ENCODE measurements at places on chromosomes 3 and 15. TPM values are rescaled to one million over a fixed set of nuclear protein-coding genes. Genes with fewer than 3 reads are reported as not detected.

The C15orf62 gene
- total RNA-seq = 0.56 TPM

The TMEM207 gene
- total RNA-seq = not detected

The SEMA3B gene
- 4.8 TPM for total RNA-seq

DNA sequence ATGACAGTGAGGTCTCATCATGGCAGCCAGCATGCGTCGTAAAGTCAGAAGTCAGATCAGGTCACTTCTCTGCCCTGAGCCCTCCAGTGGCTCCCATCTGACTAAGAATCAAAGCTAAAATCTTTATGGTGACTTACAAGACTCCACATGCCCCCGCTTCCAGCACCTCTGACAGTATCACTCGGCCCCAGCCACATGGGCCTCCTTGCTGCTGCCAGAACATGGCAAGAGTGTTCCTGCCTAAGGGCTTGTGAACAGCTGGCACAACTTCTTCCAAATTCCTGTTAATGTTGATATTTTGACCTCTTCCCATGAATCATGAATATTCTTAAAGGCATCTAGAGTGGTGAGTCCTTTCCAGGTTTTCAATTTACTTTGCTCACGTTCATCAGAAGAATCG lies 20.5 kb downstream of the POLR2M start:
- no peaks in the 10 kb centered on the region for H3K27me3 ChIP-seq
- no peaks in the 10 kb centered on the region for H3K4me1 ChIP-seq
- no peaks in the 10 kb centered on the region for H3K36me3 ChIP-seq

DNA sequence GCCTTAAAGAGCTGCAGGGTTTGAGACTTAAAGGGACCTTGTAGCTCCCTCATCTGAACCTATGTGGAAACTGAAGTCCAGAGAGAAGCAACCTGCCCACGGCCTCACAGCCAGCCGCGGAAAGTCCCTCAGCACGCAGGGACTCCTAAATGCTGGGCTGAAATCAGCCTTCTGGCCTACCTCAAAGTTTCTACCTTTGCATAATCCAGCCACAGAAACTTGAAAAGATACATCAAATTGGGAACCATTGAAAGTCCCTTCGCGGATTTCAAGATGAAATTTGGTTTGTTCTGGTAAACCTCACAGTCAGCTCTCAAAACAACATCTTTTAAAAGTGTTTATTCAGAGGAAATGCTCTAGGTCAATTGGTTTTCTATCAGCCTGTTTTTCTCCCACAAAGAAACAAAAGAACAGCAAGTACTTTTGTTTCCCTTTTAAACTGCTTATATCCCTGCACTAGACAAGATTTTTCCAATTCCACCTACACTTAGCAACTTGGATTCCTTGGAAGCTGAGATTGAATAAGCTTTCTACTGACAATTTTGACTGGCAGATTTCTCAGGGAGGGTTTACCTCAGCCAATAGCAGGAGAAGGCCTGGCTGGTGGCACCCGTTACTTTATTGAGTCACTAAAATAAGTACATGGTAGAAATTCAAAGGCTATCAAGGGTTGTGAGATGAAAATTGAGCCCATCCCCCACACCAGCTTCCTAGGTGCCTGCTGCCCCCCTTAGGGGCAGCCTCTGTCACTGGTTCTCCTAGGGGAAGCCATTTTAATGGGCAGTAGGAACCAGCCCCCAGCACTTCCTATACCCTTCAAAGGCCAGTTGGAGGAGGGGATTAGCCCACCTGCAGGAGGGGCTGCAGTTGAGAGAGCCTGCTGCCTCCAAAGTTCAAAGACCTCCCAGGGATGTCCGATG lies 171.2 kb downstream of the ADAMTS17 start:
- H3K27me3 ChIP-seq = no peaks in the 10 kb centered on the region
- H3K36me3 ChIP-seq = no peaks in the 10 kb centered on the region
- no peak for DNase-seq
